CD4-positive, alpha-beta T cell treated with Interleukin-15 for 1 hour (primary cell): ENCODE measurements at places on chromosomes 16 and 17.

- DNase-seq = no peak
Measured at GRCh38 chr16:85153046-85153445, 40.8 kb upstream of the CIBAR2 start.

GRCh38 chr17:79904865-79905264, 65.6 kb upstream of the CBX4 start:
- no peak for DNase-seq

DNA sequence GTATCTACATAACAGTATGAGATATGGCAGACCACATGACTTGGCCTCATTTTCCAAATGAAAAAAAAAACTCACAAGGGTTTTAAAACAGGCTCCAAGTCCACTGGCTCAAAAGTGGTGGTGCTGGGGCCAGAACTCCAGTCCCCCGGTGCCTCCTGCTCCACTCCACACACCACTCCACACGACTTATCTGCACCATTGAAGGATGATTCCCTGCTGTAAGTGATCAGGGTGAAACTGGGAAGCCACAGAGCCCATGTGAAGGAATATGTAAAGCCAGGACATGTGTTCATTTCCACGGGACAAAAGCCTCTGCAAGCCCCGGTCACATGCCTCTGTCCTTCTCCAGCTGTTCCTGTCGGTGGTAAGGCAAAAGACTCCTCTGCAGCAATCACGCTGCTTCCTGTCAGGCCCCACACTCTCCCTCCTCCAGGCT, 97.2 kb downstream of the ZNF18 start:
- DNase-seq = no peak

DNA sequence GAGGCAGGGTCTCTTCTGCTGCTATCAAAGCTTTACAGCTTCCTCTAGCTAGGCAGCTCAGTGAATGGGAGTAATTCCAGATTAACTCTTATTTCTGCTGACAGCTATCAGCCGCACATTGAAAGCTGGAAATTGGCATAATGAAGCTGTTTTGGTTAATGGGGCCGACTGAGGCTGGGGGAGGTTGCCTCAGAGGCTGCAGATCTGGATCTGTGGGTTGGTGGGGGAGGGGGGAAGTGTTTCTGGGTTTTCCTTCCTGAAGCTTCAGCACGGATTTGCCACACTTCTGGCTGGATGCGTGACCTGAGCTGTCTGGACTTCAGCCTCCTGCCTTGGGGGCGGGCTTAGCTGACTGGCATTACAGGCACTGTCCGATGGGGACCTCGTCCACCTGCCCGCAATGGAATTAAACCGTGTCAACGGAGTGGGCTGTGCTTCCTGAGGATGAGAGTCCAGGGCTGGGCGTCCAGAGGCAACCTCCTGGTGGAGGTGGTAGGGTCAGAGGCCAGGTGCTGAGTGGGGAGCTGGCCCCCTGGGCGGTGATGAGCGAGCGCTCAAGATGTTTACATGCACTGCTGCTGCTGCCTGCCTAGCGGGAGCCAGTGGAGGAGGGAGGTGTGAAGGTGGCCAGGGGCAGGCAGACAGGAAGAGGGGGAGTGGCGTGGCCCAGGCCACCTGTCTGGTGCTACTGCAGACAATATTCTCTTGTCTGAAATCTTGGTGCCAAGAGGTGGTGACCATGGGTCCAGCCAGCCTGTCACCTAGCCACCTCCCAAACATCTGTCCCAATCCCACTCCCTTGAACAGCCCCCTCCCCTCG, 6.7 kb upstream of the ABCC3 start:
- DNase-seq = no peak

DNA sequence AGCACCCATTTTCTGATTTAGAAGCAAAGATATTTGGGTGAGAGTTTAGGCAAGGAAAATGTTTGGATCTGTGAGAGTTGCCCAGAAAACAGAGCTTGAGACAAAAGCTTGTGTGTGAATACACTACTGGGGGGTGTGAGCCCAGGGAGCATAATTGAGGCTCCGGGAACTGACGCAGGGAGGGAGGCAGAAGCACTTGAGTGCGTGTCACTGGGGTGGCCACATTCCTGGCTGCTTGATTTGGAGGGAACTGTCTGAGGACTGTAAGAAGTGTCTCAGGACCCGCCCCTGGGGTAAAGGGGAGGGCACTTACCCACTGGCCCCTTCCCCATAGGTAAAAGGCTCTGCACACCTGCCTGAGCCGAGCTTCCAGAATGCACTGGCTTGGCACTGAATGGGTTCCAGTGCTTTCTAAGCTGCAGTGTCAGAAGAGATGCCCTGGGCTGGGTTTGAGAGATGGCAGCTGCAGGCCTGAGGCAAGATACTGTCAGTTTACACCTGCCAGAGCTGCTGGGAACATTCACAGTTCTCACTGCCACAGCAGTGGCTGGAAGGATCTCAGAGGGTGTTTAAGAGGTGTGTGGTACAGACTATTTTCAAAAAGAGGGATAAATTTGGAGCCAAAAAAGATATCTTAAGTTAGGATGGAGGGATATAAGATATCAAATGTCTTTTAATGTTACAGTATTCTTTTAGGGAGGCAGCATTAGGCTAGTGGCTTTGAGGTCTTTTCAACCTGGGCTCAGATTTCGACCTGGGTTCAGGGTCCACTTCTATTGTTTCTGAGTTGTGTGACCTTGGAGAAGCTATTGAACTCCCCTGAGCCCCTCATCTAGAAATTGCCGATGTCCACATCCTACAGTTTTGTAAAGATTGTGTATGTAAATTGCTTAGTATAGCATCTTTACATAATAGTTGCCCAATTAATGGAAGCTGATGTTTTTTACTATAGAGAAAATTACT, 6.9 kb upstream of the TEX2 start:
- DNase-seq = no peak

DNA sequence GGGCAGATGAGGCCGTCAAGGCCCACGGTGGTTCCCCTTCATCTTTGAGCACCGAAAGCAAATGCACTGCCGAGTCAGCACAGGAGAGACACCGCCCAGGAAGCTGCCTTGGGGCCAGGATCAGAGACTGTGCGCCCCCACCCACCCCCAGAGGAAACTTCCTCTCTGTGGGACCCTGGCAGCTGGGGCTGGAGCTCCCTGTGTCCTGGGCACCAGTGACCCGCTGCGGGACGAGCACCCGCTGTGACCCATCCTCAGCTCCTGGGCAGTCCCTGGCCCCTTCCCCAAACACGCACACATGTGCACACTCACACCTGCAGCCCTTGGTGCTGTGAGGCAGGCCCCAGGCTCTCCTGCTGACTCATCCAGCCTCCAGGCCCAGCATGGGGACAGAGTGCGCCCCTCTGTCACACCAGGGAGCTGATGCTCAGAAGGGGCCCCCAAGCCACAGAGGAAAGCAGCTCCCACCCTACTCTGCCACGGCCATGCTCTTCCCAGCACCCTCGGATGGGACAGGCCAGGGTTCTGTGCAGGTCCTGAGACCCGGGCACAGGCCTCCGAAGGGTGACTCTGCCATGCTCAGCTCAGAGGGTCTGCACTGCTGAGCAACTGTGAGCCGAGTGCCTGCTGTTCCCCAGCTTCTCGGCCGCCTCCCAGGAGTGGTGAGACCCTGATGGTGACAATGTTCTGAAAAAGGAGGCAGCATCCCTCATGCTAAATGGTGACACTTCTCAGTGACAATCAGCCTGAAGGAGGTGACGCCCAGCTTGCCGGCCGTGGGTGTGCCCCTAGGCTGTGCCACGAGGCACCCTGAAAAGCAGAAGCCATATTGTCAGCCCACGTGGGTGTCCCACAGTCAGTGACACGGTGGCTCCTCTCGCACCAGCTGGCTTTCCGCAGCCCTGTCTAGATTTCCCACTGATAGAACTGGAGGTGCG, 3.6 kb downstream of the PIEZO1 start:
- peak; percentile 77 for DNase-seq

GRCh38 chr16:85171759-85172454, 59.6 kb upstream of the CIBAR2 start:
- DNase-seq = no peak

DNA sequence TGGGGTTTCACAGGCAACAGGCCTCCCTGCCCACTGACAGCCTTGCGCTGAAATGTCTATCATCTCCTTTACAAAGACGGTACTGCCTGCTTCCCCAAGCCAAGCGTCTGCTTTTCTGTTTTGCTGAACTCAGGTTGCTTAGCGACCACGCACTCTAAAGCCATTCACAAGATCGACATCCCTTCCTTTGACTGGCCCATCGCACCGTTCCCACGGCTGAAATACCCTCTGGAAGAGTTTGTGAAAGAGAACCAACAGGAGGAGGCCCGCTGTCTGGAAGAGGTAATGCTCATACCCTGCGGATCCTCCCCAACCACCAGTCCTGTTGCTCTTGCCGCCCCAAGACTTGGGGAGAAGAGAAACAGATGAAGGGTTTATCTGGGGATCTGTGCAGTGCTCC, 28.7 kb downstream of the TMEM186 start:
- no peak for DNase-seq

DNA sequence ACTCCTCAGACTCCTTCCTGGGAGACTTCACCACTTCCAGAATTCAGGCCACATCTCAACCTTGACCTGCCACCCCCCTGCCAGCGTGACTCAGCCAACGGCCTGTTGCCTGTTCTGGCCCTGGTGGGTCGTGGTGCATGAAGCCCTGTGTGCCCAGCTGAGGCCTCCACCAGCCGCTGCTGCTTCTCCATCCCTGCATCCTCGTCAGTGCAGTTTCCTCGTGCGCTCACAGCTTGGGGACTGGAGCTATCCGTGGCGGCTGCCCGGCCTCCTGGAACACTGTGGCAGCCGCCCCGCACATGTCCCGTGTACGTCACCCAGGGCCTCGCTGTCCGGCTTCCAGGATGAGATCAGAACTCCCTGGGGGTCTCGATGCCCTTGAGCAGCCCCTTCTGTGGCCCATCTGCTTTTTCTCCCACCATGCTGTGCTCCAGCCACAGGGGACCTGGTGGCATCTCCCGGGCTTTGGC, 8.0 kb upstream of the TEDC2 start:
- no peak for DNase-seq

DNA sequence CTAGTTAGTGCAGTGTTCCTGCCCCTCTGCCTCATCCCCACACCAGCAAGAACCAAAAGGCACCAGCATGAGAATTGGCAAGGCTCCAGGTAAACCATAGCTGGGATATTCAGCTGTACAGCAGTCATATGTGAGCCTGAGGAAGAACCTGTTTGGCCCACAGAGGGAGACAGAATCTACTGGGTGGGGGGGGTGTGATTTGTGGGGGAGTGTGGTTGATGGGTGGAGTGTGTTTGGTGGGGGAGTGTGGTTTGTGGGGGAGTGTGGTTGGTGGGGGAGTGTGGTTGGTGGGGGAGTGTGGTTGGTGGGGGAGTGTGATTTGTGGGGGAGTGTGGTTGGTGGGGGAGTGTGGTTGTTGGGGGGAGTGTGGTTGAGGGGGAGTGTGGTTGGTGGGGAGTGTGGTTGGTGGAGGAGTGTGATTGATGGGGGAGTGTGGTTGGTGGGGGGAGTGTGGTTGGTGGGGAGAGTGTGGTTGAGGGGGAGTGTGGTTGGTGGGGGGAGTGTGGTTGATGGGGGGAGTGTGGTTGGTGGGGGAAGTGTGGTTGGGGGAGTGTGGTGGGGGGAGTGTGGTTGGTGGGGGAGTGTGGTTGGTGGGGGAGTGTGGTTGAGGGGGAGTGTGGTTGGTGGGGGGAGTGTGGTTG, 19.5 kb downstream of the MINK1 start:
- DNase-seq = no peak

- DNase-seq = peak; percentile 62
Measured at GRCh38 chr16:67842509-67843342, 606 bp downstream of the THAP11 start.

DNA sequence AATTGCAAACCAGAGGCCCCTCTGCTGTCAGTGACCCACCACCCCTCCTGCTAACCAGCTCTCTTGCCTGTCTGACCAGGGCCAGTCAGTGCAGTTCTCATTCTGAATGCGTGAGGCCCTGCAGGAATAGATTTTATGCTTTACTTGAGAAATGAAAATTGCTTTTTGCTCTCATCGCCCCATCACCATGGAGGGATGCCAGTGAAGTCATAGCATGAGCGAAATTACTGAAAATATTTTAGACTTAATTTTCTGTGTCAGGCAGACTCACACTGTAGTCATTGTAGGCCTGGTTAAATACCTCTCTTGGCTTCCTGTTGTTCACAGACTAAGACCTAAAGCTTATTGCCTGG, 490.5 kb upstream of the CDH5 start:
- DNase-seq = no peak

DNA sequence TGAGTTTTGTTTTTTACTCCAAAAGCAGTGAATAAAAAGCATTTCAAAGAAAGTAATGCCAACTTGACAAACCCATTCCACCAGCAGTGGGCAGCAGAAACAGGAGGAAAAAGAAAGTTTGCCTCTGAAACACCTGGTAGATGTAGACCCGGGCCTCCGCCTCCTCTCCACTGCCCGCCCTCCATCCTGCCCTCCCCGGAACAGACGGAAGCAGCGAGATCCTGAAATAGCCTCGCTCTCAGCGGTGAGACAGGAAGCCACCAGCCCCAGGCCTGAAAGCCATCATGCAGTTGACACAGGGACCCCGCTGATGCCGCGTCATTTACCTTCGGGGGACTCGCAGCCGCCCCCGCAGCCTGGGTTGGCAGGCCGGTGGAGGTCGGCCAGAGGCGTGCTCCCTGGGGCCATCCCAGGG, 67.8 kb downstream of the C16orf78 start:
- DNase-seq = peak; percentile 78

DNA sequence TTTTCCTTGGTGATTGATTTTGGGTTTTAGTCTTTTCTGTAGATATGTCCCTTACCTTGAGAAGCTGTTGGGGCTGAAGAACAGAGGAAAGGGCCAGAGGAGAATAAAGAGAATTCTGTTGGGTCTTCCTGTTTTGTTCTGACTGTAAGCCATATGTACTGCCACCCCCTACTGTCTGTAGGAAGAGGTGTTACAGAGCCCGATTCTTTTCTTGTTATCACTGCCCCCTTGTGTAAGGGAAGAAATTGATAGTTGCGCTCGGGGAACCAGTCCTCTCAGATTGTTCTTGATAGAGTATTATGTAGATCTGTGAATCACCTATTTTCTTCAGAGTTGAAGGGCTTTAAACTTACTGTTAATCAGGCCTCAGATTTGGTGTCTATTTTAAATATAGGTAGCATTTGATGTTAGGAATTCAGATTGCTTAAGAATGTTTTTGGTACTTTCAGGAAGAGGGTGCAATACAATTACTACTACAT, 2.4 kb downstream of the TANC2 start:
- DNase-seq = peak; percentile 65

- no peak for DNase-seq
Measured at GRCh38 chr16:85449191-85449884, 163.8 kb upstream of the GSE1 start.

DNA sequence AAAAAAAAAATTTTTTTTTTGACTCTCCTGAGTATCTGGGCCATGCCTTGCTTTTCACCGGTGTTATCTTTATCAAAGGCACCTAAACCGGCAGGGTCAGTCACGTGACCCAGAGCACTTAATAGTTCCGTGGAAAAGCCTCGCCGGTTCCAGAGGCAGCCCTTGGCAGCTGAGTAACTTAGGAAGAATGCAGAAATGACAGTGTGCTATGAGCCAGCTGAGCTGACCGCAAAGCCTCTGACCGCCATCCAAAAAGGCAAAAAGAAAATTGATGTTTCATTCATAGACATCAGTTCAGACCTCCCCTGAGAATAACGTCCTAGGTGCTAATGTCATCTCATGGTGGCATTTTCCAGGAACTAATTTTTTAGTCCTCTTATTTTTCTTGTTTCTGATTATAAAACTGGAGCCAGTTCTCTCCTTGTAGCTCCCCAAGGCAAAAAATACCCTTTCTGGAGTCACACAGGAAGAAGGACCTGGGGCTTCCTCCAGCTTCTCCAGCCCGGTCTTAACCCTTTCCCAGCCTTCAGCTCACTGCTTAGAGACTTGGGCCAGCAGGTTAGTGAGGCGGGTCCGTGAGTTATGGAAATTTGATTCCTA, 122.6 kb downstream of the SOCS1 start:
- DNase-seq = no peak
